ENCODE measurements at places on chromosomes 1 and 21.

GRCh38 chr1:23661887-23662286, 29.7 kb upstream of the RPL11 start:
- H3K4me3 ChIP-seq, result no peak overlapping the region
- H3K36me3 ChIP-seq, result no peaks in the 10 kb centered on the region
- no peak for DNase-seq
- no peaks in the 10 kb centered on the region for H3K27me3 ChIP-seq

GRCh38 chr1:185670187-185670627, 64.0 kb upstream of the HMCN1 start:
- no peaks in the 10 kb centered on the region for H3K4me1 ChIP-seq
- no peaks in the 10 kb centered on the region for H3K27me3 ChIP-seq
- H3K36me3 ChIP-seq, result no peaks in the 10 kb centered on the region
- no peak overlapping the region for H3K27ac ChIP-seq

DNA sequence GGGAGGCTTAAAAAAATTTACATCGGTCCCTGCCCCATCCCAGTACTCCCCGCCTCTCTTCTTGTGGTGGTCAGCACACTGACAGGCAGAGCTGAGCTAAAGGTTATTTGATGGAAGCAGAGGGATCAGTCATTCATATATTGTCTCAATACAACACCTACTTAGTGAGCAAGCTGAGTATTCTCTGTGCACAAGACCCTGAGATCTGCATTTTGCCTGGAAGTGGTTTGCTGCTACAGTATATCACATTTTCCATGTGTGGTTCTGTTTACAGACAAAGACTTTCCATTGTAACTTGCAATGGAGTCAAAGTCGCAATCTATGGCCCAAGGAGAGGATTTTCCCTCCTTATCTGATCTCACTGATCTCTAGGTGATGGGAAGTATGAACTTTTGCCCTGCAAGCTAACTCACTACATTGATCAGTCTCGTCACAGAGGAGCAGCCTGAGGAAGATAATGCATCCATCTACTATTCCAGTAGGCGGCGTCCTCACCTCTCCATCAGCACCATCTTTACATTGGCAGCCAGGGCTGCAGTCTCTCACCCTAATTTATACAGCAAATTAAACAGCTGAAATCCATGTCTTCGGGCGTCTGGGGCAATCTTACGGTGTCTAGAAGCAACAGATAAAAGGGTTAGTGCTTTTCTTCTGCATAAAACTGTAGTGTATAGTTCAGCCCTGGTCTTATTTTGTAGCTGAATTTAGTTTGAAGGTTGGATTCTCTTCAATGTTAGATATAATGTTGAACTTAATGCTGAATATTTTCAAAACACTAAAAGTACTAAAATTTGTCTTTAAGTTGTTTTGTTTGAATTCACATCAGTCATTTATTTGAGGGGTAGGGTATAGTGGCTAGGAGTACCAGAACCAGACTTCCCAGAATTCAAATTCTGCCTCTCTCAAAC, 3.2 kb upstream of the TRAF5 start:
- H3K27me3 ChIP-seq, result no peaks in the 10 kb centered on the region
- peak; percentile 57 for DNase-seq
- no peak overlapping the region for H3K27ac ChIP-seq
- no peaks in the 10 kb centered on the region for H3K36me3 ChIP-seq
- peaks cover 2% of the 10 kb centered on the region for H3K4me1 ChIP-seq

GRCh38 chr1:86487131-86487810, 18.5 kb downstream of the CLCA1 start:
- H3K27me3 ChIP-seq, result no peaks in the 10 kb centered on the region
- H3K27ac ChIP-seq, result no peak overlapping the region
- no peak overlapping the region for H3K4me3 ChIP-seq
- H3K4me1 ChIP-seq, result no peaks in the 10 kb centered on the region

DNA sequence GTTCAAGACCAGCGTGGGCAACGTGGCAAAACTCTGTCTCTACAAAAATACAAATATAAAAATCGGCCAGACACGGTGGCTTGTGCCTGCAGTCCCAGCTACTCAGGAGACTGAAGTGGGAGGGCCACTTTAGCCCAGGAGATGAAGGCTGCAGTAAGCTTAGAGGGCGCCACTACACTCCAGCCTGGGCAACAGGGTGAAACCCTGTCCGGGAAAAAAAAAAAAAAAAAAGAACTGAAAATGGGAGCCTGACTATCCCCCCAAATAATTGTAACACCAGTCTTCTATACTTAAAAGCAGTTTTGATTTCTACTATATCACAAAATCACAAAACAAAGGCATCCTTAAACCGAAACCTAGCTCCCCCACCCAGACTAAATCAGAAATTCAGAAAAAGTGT, 60.3 kb downstream of the CDC42BPA start:
- H3K27me3 ChIP-seq, result no peaks in the 10 kb centered on the region
- no peaks in the 10 kb centered on the region for H3K36me3 ChIP-seq
- H3K27ac ChIP-seq, result no peak overlapping the region
- H3K4me1 ChIP-seq, result no peaks in the 10 kb centered on the region

- peaks cover 8% of the 10 kb centered on the region for H3K4me1 ChIP-seq
- DNase-seq, result no peak
- H3K27me3 ChIP-seq, result peaks cover 98% of the 10 kb centered on the region
- no peaks in the 10 kb centered on the region for H3K36me3 ChIP-seq
- H3K27ac ChIP-seq, result no peak overlapping the region
- H3K4me3 ChIP-seq, result peak overlapping the region; percentile 18
Measured at GRCh38 chr21:36698385-36698980, 432 bp upstream of the SIM2 start.

Measured in iPS DF 6.9 (cell line).